ENCODE measurements at places on chromosomes 7 and 10. TPM values are rescaled to one million over a fixed set of nuclear protein-coding genes. Genes with fewer than 3 reads are reported as not detected.

GRCh38 chr7:20240080-20240926, 23.1 kb upstream of the MACC1 start:
- no peak overlapping the region for H3K4me3 ChIP-seq
- H3K27ac ChIP-seq = no peak overlapping the region
- no peak for DNase-seq

- no peak overlapping the region for H3K4me3 ChIP-seq
- H3K27me3 ChIP-seq = no peaks in the 10 kb centered on the region
- H3K27ac ChIP-seq = no peak overlapping the region
- no peaks in the 10 kb centered on the region for H3K36me3 ChIP-seq
These were observed 106.2 kb downstream of the KAT6B start for GRCh38 chr10:74932648-74933047.

- no peak overlapping the region for H3K27ac ChIP-seq
- no peak overlapping the region for H3K4me3 ChIP-seq
- no peaks in the 10 kb centered on the region for H3K36me3 ChIP-seq
- peaks cover 11% of the 10 kb centered on the region for H3K4me1 ChIP-seq
These were observed 16.7 kb upstream of the SYPL1 start for GRCh38 chr7:106128836-106129235.

GRCh38 chr7:157522954-157523353, 186.2 kb downstream of the DNAJB6 start:
- no peaks in the 10 kb centered on the region for H3K4me1 ChIP-seq
- peaks cover 21% of the 10 kb centered on the region for H3K27me3 ChIP-seq
- no peak overlapping the region for H3K4me3 ChIP-seq
- H3K27ac ChIP-seq = no peak overlapping the region

GRCh38 chr10:97937928-97938327, 88.3 kb downstream of the GOLGA7B start:
- no peak for DNase-seq
- H3K36me3 ChIP-seq = no peaks in the 10 kb centered on the region
- H3K27ac ChIP-seq = no peak overlapping the region
- no peaks in the 10 kb centered on the region for H3K4me1 ChIP-seq
- peaks cover 29% of the 10 kb centered on the region for H3K27me3 ChIP-seq

DNA sequence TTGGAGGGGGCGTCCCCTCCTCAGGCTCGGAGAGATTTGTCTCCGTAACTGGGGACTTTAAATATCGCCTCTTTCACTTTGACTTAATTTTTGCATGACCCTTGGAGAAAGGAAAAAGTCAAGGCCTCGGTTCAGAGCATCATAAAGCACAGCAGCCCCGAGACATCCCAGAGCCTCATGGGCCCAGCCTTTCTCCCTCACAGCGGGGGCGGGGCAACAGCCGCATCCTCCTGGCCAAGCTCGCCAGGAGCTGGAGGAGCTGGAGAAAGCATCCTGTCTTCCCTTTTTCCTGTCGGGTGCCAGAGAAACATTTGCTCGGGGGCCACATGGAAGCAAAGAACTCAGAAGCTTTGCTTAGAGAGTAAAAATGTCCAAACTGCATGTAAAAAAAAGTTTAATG, 43.6 kb upstream of the DPYSL4 start:
- H3K27me3 ChIP-seq = no peaks in the 10 kb centered on the region
- H3K27ac ChIP-seq = no peak overlapping the region
- no peak for DNase-seq
- H3K4me1 ChIP-seq = no peaks in the 10 kb centered on the region
- no peaks in the 10 kb centered on the region for H3K36me3 ChIP-seq

DNA sequence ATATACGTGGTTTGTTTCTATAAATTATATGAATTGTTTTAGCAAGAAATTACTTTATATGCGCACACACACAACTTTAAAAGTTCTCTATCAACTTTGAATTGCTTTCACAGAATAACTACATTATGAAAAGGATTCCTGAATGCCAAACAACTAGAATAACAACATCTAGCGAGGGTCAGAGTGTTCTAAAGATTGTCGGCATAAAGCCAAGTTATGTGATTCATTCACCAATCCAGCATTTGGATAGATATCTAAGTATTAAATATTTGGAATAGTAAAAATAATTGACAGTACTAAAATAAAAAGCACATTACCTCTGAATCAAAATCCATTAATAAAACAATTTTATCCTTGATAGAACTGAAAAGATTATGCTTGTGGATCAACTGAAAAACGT, 125.3 kb upstream of the AMPH start:
- H3K27me3 ChIP-seq = no peaks in the 10 kb centered on the region
- no peak overlapping the region for H3K27ac ChIP-seq
- DNase-seq = no peak
- H3K4me1 ChIP-seq = no peaks in the 10 kb centered on the region
- H3K4me3 ChIP-seq = no peak overlapping the region

DNA sequence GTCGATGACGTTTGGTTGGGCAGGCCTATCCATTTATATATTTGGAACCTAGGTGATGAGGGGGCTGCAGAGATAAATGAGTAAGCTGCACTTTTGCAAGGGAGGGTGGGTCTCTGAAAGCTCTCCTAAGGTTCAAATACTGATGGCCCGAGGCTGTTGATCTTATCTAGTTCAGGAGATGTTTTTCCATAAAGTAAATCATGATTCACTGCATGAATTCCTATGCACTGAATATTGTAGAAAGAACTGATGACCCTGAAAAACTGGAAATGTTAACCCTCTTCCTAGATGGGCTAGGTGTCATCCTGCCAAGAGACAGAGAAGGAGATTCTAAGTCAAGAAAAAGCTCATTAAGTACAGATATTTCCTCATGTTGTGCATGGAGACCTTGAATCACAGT, 459.9 kb downstream of the PLXNA4 start:
- no peak for DNase-seq
- no peaks in the 10 kb centered on the region for H3K36me3 ChIP-seq
- H3K27ac ChIP-seq = no peak overlapping the region
- H3K4me1 ChIP-seq = no peaks in the 10 kb centered on the region
- no peaks in the 10 kb centered on the region for H3K27me3 ChIP-seq
- H3K4me3 ChIP-seq = no peak overlapping the region

GRCh38 chr7:81632418-81632817, 137.4 kb downstream of the HGF start:
- H3K27me3 ChIP-seq = no peaks in the 10 kb centered on the region
- no peak for DNase-seq
- no peaks in the 10 kb centered on the region for H3K4me1 ChIP-seq

DNA sequence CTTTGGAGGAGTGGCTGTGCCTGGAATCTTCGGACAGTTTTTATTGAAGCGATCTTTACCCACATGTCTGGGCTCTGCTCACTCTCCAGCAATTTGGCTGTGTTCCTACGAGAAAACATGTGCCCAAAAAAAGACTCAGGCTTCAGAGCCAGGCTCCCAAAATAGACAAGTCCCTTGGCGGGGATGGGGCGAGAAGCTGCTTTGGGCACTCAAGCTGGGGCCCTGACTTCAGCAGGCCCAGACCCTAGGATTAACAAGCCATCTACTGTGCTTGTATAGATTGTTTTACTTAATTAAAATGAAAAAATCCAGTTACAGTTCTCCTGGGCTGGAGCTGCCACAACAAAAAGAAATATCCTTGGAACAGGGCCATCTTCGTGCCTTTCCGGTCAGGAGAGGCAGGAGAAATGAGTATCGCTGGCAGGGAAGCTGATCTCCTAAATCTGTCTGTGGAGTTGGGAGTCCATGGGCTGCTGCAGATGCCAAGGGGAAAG, 51.4 kb upstream of the PDCD4 start:
- no peaks in the 10 kb centered on the region for H3K27me3 ChIP-seq
- H3K4me3 ChIP-seq = no peak overlapping the region
- H3K27ac ChIP-seq = no peak overlapping the region
- no peak for DNase-seq

DNA sequence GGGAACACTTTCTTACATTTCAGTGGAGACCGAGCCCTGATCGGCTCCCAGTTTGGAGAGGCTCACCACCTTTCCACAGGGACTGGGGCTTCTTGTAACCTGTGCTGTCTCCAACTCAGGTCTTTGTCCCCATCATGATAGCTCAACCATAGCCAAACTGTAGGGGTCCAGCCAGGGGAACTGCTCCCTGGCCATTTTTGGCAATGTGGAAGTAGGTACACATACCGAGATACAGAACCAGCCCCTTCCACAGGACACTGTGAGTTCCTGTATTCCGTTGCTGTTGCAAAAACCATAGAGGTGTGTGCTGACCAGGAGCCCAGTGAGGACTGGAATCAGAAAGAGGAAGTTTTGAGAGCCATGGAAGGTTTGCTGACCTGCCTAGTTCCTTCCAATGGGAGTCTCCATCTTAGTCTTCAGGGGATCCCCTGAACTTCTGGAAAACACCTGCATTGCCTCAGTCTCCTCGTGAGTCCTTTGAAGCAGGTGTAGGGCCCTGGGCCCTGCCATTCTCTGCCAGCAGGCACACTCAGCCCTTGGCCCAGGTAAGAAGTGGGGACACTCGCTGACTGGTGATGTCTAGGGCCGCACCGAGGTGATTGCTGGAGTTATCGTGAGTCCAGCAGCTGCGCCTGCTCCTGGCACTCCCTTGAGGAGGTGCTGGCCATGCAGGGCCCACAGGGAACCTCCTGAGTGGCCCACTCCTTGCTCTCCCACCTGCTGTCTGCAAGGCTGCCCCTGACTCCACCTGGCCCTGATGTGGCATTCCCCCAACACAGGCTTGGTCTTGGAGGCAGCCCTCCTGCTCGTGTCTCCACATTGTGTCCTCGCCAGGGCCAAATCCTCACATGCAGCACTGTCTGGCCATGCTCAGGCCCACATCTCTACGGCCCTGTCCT, 11.2 kb downstream of the WDFY4 start:
- DNase-seq = no peak
- H3K4me3 ChIP-seq = no peak overlapping the region
- no peak overlapping the region for H3K27ac ChIP-seq
- no peaks in the 10 kb centered on the region for H3K4me1 ChIP-seq
- no peaks in the 10 kb centered on the region for H3K36me3 ChIP-seq

- no peaks in the 10 kb centered on the region for H3K4me1 ChIP-seq
- H3K27ac ChIP-seq = no peak overlapping the region
- no peak for DNase-seq
- H3K4me3 ChIP-seq = no peak overlapping the region
- H3K36me3 ChIP-seq = no peaks in the 10 kb centered on the region
- peaks cover 7% of the 10 kb centered on the region for H3K27me3 ChIP-seq
These were observed 12.4 kb upstream of the PTPN12 start for GRCh38 chr7:77524731-77525130.

DNA sequence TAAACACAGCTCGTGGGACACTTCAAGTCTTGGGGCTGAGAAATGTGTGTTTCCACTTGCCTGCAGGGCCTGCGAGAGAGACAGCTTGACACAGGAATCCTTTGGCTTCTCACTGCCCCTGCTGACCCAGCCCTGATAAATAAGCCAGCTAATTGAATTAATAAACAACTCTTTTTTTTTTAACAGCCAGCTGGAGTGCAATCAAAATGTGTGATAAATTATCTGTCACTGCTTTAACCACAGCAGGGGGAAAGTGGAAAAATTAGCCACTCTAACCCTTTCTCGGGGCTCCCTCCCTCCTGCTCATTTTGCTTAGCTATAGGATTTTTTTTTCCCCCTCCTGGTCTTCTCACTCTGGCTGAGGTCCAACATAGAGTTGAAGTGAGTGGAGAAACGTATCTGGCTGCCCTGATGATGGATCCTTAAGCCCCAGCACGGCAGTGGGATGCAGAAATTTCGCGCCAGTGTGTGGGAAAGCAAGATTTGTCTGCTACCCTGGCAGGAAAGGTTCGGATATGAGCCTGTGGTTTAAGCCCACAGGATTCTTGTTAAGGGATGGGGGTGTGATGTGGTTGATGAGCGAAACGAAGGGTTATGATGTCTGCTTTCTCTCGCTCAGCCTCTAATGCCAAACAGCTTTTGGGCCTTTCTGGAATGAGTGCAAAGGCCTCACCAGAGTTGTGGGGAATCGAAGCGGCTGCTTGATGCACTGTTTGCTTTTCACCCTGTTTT, 173.8 kb downstream of the TRIL start:
- no peak overlapping the region for H3K27ac ChIP-seq
- no peak overlapping the region for H3K4me3 ChIP-seq
- H3K4me1 ChIP-seq = no peaks in the 10 kb centered on the region
- H3K36me3 ChIP-seq = no peaks in the 10 kb centered on the region
- DNase-seq = no peak
- no peaks in the 10 kb centered on the region for H3K27me3 ChIP-seq

- no peaks in the 10 kb centered on the region for H3K36me3 ChIP-seq
- DNase-seq = no peak
- H3K27ac ChIP-seq = no peak overlapping the region
- no peak overlapping the region for H3K4me3 ChIP-seq
- no peaks in the 10 kb centered on the region for H3K4me1 ChIP-seq
These were observed 123.3 kb downstream of the PAXIP1 start for GRCh38 chr7:154879629-154880028.

DNA sequence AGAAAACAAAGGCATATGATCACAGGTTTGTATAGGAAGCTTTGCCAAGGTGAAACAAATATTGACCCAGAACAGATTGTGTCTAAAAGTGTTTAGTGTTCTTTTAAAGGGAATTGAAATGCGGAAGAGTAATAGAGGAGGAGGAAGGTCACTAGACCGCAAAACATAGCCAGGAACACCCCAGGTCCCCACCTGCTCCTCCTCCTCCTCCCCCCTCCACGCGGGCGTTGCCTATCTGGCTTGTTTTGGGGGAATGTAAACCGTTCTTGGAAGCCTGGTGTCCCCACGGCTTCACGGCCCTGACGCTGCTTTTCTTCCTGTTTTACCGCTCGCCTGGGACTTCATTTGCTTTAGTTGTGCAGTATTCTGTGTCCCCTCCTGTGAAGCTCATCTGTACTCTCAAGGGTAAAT, 81.0 kb upstream of the PFKP start:
- DNase-seq = no peak
- H3K4me3 ChIP-seq = no peak overlapping the region
- peaks cover 19% of the 10 kb centered on the region for H3K27me3 ChIP-seq
- H3K27ac ChIP-seq = no peak overlapping the region

Gene NUTM2A
- 0.73 TPM for total RNA-seq

Gene OR2A42
- total RNA-seq = not detected

Gene URGCP
- total RNA-seq = 20.1 TPM

Gene DOCK4
- 0.50 TPM for total RNA-seq

Gene C7orf57
- 0.28 TPM for total RNA-seq

Gene IL2RA
- 446 TPM for total RNA-seq
